Kasumi-1 (cell line): ENCODE measurements at places on chromosomes 1 and 21.

- no peak for DNase-seq
These were observed 138.3 kb downstream of the TTLL7 start for GRCh38 chr1:83860490-83861221.

DNA sequence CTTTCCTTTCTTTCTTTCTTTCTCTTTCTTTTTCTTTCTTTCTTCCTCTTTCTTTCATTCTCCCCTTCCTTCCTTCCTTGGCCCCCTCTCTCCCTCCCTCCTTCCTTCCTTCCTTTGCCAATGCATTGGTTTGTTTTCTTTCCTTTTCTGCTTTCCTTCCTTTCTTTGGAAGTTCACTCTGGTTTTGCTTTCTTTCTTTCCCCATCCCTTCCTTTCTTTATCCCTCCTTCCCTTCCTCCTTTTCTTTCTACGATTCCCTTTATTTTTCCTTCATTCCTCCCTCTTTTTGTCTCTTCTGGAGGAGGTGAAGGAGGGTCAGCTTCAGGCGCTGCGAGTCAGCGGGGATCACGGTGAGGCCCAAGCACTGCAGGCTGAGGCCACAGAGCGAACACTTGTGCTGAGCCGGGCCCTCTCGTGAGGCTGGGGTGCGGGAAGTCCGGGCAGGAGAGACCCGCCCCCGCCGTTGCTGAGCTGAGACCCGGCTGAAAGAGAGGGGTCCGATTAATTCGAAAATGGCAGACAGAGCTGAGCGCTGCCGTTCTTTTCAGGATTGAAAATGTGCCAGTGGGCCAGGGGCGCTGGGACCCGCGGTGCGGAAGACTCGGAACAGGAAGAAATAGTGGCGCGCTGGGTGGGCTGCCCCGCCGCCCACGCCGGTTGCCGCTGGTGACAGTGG is 1.5 kb downstream of the SIM2 start:
- no peak for DNase-seq

DNA sequence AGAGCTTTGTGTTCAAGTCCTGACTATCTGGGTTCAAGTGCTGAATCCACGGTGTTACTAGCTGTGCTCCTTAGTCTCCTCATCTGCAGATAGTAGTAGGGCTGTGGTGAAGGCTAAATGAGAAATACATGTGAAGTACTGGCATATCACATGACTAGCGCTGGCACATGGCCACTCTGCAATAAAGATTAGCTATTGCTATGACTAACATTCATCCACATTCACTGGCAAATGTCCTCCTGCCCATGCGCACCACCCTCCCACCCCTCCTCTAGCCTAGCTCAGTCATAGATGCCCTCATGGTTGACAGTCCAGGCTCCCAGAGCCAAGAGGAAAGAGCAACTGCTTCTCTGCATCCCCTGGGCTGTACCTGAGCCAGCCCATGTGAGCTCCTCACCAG is 8.5 kb upstream of the COL8A2 start:
- DNase-seq: no peak

DNA sequence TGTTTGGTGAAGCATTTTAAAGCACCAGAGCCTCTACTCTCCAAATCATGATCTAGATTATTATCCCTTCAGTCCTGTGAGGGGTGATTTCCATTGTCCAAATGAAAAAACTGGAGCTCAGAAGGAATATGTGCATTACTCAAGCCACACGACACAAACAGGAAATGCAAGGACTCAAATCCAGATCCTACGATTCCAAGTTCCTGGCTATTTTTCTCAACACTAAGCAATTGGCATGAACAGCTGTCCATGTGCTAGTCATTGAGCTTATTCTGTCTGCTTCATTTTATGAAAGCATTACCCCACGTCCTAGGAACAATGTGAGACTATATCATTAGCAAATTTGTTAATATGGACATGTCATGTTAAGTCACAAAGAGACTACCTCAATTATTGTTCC is 273.1 kb upstream of the LYPLAL1 start:
- no peak for DNase-seq

GRCh38 chr1:12456979-12457378 is 161.0 kb downstream of the DHRS3 start:
- DNase-seq: no peak

GRCh38 chr1:223421676-223422075 is 28.5 kb downstream of the CCDC185 start:
- no peak for DNase-seq

- no peak for DNase-seq
These were observed 60.4 kb downstream of the VANGL2 start for GRCh38 chr1:160460683-160461287.

DNA sequence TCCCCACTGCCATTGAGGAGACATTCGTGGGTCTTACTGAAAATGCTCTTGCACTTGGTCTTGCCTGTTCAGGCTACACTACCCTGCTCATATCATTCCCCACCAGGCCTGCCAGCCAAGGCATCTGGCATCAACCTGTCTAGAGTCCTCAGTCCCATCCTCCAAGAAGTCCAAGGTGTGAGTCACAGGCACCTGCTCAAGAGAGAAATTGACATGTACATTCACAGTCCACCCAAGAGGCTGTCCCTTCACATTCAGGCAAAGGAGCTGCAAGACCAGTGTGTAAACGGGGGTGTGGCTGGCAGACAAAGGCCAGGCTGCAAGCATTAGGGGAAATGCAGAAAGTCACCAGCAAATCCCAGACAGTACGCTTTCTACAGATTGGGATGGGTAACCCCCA is 13.1 kb upstream of the PLA2G2C start:
- no peak for DNase-seq

DNA sequence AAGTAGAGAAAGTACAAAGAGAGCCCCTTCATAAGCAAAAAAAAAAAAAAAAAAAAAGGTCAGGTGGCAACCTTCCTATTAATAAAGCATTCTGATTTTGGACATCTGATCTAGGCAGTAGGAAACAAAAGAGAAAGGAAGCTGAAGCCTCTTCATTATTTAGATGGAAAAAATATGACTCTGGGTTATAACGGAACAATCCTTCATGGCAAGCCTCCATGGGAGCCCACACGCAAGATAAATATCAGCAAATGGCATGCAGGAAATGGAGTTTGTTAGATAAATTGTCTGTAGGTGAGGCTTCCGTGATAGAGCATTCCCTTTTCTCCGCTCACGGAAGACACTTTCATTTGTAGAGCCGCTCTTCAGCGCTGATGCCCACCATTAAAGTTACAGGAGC is 381.0 kb downstream of the TTLL7 start:
- no peak for DNase-seq

- DNase-seq: no peak
These were observed 387.2 kb downstream of the NCAM2 start for GRCh38 chr21:21385404-21385803.

DNA sequence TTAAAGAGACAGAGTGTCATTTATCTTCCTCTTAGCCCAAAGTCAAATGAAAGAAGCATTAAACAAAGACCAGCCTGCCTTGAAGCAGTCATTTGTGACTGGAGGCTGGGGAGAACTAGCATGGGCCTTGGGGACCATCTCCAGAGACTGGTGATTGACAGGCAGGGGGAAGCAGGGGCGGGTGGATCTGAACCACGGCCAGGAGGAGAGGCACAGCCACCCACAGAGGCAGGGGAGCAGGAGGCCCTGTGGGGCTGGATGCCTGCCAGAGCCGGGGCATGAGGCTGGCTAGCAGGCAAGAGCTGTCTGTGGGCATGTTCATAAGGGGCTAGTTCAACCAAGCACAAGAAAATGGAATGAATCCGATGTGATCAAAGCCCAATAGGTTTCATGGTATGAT is 73.9 kb downstream of the PLXNA2 start:
- DNase-seq: peak; percentile 2

DNA sequence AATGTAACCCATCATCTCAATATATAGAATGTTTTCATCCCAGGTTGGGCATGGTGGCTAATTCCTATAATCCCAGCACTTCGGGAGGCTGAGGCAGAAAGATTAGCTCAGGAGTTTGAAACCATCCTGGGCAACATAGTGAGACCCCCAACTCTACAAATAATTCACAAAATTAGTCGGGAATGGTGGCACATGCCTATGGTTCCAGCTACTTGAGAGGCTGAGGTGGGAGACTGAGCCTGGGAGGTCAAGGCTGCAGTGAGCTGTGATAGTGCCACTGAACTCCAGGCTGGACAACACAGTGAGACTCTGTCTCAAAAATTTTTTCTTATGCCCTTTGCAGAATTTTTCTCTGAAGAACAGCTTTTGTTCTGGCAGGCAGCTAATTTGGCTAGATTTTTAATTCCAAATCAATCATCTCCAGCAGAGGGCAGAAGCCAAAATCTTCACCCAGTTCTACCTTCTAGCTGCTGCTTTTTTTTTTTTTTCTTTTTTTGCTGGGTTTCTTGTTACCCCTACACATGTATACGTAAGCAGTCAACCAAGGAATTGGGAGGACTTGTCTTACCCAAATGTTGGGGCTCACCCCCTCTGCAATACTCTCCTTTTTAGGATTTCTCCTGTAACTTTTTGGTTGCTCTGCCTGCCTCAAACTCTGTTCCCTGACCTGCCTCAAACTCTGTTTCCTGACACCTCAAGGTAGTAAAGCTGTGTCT is 2.7 kb upstream of the RAD54L start:
- DNase-seq: peak; percentile 80

DNA sequence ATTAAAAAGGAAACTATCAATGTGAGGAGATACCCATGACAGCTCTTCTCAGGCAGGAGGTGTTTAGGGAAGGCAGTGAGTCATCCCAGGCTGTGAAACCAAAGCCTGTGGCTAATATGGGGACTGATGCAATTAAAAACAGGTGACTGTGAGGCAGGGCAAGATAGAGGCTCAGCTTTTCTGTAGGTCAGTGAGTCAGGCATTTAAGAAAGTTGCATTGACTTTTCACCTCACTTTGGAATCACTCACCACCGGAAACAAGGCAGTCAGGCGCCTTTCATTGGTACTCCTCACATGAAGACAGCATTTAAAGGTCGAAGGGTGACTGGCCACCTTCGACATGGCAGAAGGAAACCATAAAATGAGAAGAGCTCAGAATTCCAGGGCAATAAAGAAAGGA is 54.5 kb downstream of the PAPPA2 start:
- DNase-seq: no peak

DNA sequence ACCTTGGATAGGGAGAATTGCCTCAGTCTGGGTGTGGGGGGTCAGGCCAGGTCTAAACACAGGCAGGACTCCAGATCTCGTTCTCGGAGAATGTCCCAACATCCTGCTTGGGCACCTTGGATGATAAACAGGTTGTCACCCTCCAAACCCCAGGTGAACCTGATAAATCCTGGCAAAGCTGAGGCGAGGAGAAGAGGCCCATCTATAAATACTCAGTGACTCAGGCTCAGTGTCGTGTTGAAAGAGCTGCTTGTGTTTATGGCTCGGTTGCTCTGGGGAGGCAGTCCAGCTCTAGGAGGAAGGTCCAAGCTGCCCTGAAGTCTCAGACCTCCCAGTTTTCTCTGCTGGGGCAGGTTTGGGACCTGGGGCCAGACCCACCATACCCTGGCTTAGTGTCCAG is 15.8 kb upstream of the TRIM63 start:
- DNase-seq: no peak

- DNase-seq: no peak
These were observed 48.7 kb downstream of the FHAD1 start for GRCh38 chr1:15295696-15296095.

GRCh38 chr1:85259912-85260274 is 431 bp upstream of the C1orf52 start:
- no peak for DNase-seq

GRCh38 chr21:38486706-38487105 is 11.6 kb downstream of the ERG start:
- peak; percentile 53 for DNase-seq

GRCh38 chr1:184016169-184016568 is 21.4 kb downstream of the COLGALT2 start:
- no peak for DNase-seq

GRCh38 chr1:28236656-28237322 is 865 bp downstream of the ATP5IF1 start:
- no peak for DNase-seq

DNA sequence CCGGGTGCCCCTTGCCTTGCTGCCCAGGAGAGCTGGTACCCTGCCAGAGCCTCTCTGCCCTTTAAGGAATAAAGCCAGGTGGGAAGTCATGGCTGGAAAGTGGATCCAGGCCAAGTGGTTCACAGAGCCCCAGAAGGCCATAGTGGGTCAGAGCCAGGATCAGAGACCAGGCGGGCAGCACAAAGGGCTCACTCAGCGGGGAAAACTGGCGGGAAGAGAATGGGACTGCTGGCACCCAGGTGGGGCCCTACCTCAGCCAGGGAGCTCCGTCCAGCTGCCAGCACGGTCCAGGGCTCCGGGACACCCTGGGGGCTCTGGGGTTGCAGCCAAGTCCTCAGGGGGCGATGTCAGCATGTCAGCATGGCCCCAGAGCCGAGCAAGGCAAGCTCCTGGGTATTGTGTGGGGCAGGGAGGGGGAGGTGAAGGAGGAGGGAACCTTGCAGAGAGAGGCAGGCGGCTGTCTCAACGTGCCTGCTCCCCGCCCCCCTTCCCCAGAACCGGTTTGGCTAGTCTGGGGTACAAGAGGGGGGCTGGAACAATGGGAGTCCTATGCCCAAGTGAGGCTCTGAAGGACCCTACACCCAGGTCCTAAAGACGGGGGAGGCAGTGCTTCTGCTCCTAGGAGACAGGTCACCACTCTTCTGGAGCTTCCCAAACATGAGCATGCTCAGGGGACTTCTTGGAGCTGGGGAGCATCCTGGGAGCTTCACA is at the start of gene ARHGEF19:
TSS of gene ARHGEF19 (minus strand) at position 402 of the 711 bp plus-strand sequence. CDS start 3,598 bp downstream, outside the sequence.
- DNase-seq: no peak

- DNase-seq: no peak
These were observed 205.1 kb downstream of the PLPP3 start for GRCh38 chr1:56374026-56374974.

GRCh38 chr1:118947003-118947765 is 41.0 kb downstream of the TBX15 start:
- DNase-seq: no peak

GRCh38 chr1:76274302-76274701 is 199.8 kb downstream of the ST6GALNAC3 start:
- DNase-seq: no peak

GRCh38 chr1:224433701-224434672 is 610 bp downstream of the WDR26 start:
- DNase-seq: peak; percentile 19

DNA sequence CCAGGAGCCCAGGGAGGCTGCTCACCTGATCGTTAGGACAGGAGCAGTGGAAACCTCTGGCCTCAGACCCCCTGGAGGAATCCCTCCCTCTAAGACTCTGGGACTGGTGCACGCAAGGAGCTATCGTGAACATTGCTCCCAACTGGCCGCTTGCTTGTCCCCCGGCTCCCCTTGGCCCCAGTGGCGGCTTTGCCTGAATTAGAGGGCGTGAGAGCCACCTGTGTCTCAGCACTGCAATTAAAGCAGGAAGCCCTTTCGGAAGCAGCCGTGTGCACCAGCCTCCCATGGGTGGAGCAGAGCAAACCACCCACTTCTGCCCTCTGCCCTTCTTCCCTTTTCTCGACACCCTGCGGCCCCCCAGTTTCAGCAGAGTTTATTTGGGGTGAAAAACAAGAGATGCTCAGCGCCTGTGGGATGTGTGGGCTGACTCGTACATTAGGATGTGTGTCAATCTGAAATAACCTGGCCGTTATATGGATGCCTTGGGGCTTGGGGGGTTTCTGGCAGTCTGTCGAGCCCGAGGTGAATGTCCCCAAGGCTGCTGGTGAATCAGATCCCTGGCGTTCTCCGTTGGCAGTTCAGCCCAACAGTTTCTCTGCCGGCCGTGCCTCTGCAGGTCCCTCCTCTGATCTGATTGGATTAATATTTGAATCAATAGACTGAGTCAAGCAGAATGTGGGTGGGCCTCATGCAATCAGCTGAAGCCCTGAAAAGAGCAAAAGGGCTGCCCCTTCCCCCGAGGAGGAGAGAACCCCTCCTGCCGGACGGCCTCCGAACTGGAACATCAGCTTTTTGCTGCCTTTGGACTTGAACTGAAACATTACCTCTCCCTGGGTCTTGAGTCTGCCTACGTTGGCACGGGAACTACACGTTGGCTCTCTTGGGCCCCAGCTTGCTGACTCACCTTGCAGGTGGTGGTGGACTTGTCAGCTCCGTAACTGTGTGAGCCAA is 7.3 kb upstream of the UMODL1 start:
- DNase-seq: peak; percentile 67
